NCI-H460 (cell line): ENCODE measurements at places on chromosomes 11 and 22.

GRCh38 chr22:26038365-26038764 is 130.9 kb upstream of the SEZ6L start:
- no peak for DNase-seq

DNA sequence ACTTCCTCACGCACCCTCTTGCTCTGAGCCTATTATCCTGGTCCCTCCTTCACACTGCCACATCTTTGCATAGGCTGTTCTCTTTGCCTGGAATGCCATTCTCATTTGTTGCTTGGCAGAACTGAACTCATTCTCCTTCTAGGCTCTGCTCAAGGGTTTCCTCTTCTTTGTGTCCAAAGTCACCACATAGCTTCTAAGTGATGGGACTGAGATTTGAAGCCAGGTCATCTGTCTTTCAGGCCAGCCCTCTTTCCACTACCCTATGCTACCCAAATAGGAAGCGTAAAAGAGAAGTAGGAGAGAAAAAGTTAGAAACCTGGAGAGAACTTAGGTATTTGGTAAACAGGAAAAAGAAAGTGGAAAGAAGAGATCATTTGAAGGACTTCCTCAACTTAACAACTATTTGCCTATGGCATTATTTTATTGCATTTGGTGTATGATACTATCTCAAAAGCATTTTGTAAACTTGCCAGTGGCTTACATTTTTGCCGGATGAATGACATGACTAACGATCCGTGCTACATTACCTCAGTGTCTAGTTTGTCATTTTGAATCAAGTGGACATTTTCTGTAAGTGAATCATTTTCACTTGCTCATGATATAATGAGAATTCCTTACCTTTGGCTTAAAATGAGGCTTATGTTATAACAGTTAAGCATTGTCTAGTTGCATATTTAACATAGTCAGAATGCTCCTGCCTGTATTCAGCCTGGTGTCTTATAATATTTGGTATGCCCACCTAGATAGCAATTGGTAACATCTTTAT is 18.5 kb downstream of the NF2 start:
- DNase-seq, result peak; percentile 76

- no peak for DNase-seq
Measured at GRCh38 chr11:134554106-134554505, 142.1 kb upstream of the B3GAT1 start.

DNA sequence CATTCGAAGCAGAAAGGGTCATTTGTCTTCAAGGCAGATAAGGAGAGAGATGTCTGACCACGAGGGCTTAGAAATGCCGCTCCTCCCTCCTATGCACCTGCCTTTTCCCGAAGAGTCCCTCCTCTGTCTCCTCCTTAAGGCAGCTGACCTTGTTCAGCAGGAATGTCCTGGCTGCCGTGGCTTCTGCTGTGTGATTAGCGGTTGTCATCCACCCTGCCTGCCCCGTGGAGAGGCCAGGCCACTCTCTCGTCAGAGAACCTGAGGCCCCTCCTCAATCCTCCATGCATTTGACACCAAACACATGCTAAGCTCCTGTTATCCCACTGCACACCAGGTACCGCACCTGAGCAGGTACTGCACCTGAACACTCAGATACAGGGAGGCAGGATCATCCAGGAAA is 834.6 kb downstream of the TBC1D22A start:
- DNase-seq, result no peak
